ENCODE measurements at places on chromosomes 1 and 21. TPM values are rescaled to one million over a fixed set of nuclear protein-coding genes. Genes with fewer than 3 reads are reported as not detected.

- DNase-seq = no peak
Measured at GRCh38 chr1:96882096-96882495, 160.5 kb downstream of the PTBP2 start.

DNA sequence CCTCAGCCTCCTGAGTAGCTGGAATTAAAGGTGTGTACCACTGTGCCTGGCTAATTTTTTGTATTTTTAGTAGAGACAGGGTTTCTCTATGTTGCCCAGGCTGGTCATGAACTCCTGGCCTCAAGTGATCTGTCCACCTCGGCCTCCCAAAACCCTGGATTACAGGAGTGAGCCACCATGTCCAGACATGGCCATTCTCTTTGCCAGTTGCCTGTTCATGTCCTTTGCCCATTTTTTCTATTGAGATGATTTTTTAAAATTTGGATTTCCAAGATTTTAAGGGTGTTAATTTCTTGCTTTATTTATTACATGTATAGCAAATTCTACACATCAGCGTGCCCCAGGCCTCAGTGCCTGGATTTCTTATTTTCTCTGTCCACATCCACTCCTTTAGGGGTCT, 2.8 kb downstream of the POLR3GL start:
- DNase-seq = no peak

GRCh38 chr1:28067523-28068090, 20.8 kb downstream of the EYA3 start:
- DNase-seq = no peak

- no peak for DNase-seq
Measured at GRCh38 chr1:244209955-244210354, 158.9 kb downstream of the ZBTB18 start.

DNA sequence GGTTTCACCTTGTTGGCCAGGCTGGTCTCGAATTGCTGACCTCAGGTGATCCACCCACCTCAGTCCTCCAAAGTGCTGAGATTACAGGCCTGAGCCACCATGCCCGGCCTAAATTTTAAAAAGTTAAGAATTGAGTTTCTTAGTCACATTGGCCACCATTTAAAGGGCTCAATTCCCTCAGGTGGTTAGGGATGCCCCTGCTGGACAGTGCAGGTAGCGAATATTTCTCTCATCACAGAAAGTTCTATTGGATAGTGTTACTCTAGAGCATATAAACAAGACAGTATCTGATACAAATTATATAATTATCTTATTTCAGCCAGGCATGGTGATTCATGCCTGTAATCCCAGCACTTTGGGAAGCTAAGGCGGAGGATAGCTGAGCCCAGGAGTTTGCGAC, 320.2 kb downstream of the ZP4 start:
- DNase-seq = no peak

DNA sequence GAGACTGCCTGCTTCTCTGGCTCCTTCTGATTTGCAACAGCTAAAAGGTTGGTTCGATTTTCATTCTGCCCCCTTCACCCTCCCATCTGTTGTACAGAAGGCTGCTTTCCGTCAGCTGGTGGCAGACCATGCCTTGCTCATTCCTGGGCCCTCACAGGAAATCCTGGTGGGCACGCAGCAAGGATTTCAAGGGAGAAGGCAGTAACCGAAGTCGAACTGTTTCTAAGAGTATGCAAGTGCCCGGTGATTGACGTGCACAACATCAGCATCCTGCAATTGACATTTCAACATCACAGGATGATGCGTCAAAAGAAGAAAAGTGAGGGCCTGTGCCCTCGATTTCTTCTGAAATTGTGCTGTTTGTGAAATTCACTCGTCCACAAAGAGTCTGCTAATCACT, 83.8 kb downstream of the PLPP3 start:
- DNase-seq = no peak

GRCh38 chr1:117608115-117608615, 2.3 kb downstream of the TENT5C start:
- DNase-seq = no peak

DNA sequence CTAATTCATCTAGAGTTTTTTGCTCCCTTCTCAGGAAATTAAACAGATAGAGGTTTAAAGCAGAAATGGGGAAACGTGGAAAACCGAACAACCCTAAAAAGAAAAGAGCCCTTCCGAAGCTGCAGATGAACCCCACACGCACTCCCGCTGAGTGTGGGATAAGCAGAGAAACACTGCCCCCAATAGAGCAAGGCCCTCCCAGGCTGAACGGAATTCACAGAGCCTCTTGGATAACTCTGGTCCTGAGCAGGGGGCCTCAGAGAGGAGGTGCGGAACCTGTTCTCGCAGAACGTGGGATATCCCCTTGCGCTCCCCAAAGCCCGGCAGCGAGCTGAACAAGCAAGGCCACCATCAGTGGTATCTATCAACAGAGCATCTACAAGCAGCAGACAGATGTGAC, 44.9 kb downstream of the SSBP3 start:
- no peak for DNase-seq

Gene TYW3
- 15.5 TPM for total RNA-seq

Gene VAV3
- total RNA-seq = 113 TPM

Gene OR10Z1
- total RNA-seq = not detected

Gene CFAP141
- not detected for total RNA-seq

Gene SH2D1B
- total RNA-seq = 0.33 TPM
